GDM1 (cell line): ENCODE measurements at places on chromosomes 5 and 9.

GRCh38 chr9:106588626-106589025 lies 274.3 kb upstream of the ZNF462 start:
- no peak for DNase-seq

DNA sequence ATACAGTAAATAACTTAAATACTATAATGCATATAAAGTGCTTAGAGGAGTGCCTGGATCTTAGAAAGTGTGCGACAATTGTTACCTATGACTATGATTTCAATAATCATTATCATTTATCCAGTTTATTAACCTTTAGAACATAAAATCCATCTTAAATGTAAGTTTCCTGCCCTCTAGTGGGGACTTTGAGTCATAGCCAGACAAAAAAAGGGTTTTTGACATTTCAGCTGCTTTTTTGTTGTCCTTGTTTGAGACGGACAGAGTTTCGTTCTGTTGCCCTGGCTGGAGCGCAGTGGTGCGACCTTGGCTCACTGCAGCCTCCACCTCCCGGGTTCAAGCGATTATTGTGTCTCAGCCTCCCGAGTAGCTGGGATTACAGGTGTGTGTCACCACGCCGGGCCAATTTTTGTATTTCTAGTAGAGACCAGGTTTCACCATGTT lies 9.7 kb upstream of the C9orf152 start:
- DNase-seq = no peak

GRCh38 chr5:181189962-181190710 lies 14.9 kb downstream of the TRIM7 start:
- DNase-seq = no peak

- no peak for DNase-seq
Measured at GRCh38 chr5:137708062-137708461, 27.8 kb downstream of the KLHL3 start.

GRCh38 chr5:116531117-116531516 lies 43.5 kb downstream of the SEMA6A start:
- no peak for DNase-seq

DNA sequence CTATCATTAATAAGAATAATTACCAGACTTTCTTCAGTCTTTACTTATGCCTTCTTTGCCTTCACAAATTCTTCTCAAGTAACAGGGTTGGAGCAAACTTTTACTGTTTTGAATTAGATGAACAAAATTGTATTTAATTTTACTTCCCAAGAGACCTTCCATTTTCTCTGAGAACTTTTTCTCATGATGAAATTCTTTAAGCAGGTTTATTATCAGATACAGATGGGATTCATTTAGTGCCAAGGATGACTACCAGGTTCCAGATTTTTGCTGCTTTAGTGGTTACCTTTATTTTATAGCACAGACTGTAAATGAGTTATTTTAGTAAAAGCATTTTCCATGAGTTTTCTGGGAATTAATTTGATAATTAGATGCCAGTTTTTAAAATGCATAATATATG lies 125.1 kb downstream of the GDNF start:
- no peak for DNase-seq

DNA sequence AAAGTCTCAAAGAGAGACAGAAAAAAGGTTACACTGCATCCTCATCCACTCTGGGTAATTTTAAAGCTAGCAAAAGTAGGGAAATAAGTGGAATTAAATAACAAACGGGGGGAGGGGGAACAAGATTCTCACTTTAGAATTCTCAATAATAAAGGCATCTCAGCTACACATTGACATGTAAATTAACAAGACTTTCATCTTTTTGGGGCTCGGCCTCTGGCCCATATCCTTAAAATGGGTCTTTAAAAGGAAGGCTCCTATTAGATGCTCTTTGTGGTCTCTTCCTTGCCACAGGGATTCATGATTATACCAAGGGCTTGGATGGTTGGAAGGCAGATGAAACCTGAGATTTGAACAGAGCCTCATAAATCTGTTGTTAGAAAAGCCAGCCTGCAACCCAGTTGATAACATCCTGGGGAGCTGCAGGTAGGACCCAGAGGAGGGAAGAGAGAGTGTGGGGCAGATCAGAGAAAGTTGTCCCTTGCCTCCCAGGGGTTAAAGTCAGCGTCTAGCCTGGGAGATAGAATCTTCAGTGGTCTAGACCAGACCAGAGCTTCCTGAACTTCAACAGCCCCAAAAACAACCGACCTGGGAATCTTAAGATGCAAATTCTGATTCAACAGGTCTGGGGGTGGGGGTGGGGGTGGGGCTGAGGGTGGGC lies 135.9 kb downstream of the GCNT1 start:
- no peak for DNase-seq

DNA sequence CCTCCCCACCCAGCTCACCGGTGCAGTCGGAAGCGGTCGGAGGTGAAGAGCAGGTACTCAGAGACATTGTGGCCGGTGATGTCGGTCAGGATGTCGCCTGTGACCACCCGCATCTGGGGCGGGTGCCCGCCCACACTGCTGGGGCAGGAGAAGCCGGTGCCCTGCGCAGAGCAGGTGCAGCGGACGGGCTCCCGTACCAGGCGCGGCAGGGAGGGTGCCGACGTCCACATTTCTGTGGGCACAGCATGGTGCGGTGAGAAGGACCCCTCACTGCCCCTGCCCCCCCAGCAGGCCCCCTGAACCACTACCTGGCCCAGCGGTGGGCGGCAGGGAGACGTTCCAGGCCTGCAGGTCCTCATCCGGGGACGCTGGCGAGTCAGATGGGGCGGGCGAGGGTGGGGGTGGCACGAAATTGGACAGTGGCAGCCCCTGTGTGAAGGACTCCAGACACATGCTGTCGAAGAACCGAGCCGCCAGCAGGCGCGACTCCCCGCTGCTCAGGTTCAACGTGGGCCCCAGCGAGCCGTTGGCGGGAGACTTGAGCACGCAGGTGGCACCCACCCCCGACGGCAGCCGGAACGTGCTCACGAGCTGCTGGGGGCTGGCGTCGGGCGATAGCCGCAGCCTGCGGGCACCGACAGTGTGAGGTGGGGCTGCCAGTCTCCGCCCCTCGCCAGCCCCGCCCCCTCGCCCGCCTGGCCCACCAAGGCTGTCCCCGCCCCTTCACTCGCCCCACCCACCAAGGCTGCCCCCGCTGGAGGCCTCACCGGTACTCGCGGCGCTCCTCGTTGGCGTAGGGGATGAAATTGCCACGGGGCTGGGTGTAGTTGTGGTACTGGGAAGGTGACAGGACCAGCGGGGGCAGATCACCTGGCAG lies 15.1 kb downstream of the ABCA2 start:
- no peak for DNase-seq

- no peak for DNase-seq
Measured at GRCh38 chr5:120304663-120305062, 159.4 kb upstream of the PRR16 start.

GRCh38 chr9:104258296-104259011 lies 164.3 kb downstream of the SMC2 start:
- no peak for DNase-seq

- no peak for DNase-seq
Measured at GRCh38 chr9:112310826-112311225, 22.6 kb downstream of the PTBP3 start.

- DNase-seq = no peak
Measured at GRCh38 chr5:81632679-81633078, 118.2 kb downstream of the SSBP2 start.

GRCh38 chr5:115398719-115399118 lies 102.3 kb upstream of the CCDC112 start:
- no peak for DNase-seq

GRCh38 chr5:119840175-119840574 lies 210.8 kb downstream of the FAM170A start:
- DNase-seq = no peak

DNA sequence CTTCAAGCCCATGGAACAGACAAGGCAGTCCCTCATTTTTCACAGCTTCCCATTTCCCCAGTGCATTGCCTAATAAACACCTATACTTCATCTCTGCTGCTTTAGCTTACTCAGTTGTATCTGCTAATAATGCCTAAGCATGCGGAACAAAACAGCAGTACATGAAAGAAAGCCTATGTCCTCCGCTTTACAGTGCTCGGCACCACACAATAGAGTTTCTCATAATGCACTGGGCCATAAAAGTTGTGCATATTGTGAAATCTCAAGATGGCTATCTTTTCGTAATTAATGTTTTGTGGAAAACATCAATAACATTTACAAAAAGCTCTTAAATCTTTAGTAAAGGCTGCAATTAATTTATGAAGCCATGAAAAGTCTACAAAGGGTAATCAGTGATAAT lies 69.3 kb downstream of the DENND1A start:
- no peak for DNase-seq

- DNase-seq = no peak
Measured at GRCh38 chr5:76467216-76467615, 64.1 kb downstream of the IQGAP2 start.

GRCh38 chr9:68798423-68798822 lies 93.4 kb downstream of the PIP5K1B start:
- no peak for DNase-seq

- DNase-seq = no peak
Measured at GRCh38 chr5:150112201-150113046, 26.1 kb upstream of the CSF1R start.

- DNase-seq = no peak
Measured at GRCh38 chr9:96514108-96514799, 64.3 kb downstream of the HABP4 start.

GRCh38 chr9:14346231-14346791 lies 32.4 kb upstream of the NFIB start:
- DNase-seq = no peak

DNA sequence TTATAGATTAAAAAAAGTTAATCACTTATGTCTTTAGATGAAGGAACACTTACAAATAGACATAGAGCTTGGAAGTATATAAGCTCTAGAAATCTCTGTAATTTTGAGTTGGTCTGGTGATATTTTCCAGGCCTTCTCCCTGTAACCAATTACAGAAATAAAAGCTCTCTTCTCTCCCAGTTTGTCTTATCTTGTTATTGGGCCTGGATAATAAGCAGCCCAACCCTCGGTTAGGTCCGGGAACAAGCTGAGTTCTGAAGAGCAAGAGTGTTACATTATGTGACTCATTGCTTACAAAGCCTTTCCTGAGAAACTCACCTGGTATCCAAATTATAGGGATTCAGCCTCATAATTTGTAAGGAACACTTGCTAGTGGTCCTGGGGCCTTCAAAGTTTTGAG lies 1146.2 kb downstream of the CDH9 start:
- no peak for DNase-seq

GRCh38 chr9:135809166-135809565 lies 98.2 kb downstream of the CAMSAP1 start:
- no peak for DNase-seq

- no peak for DNase-seq
Measured at GRCh38 chr5:115394531-115394930, 98.1 kb upstream of the CCDC112 start.

GRCh38 chr5:78661691-78662090 lies 13.1 kb upstream of the LHFPL2 start:
- DNase-seq = no peak

DNA sequence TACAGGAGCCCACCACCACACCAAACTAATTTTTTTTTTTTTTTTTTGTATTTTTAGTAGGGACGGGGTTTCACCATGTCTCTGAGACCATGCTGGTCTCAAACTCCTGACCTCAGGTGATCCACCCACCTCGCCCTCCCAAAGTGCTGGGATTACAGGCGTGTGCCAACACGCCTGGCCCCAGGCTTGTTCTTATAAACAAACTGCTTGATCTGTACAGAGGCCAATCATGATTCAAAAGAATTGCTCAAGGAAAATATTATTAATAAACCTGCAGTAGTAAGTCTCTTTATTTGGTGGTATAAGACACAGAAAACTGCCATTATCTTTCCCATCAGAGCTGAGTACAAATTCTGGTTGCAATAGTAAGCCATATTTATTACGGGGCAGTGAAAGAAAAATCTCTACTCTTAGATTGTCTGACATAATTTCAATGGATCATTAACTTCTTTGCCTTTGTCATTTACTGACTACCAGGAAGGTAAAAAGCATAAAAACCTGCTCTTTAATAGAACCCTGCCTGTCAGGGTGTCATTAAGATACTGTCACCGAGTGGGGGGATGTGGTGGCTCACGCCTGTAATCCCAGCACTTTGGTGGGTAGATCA lies 33.3 kb downstream of the RASEF start:
- no peak for DNase-seq

DNA sequence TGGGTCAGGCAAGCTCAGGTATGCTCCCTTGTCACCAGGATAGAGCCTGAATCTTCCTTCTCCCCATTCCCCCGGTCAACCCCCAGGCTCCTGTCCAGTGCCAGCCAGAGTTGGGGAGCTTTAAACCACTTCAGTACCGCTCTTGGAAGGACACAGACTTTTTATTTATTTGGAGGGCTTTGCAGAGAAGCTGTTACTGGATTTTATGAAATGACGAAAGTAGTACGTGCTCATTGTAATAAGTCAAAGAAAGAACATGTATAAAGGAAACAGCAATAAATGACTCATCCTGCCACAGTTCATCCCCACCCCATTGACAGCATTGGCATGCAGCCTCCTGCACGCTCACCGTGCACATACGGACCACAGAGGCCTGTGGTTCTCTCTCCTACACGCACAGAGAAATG lies 230.3 kb downstream of the AUH start:
- peak; percentile 12 for DNase-seq

GRCh38 chr5:172038167-172038566 lies 31.7 kb upstream of the FBXW11 start:
- no peak for DNase-seq

- DNase-seq = no peak
Measured at GRCh38 chr5:92505925-92506324, 1075.1 kb downstream of the NR2F1-AS1 start.

DNA sequence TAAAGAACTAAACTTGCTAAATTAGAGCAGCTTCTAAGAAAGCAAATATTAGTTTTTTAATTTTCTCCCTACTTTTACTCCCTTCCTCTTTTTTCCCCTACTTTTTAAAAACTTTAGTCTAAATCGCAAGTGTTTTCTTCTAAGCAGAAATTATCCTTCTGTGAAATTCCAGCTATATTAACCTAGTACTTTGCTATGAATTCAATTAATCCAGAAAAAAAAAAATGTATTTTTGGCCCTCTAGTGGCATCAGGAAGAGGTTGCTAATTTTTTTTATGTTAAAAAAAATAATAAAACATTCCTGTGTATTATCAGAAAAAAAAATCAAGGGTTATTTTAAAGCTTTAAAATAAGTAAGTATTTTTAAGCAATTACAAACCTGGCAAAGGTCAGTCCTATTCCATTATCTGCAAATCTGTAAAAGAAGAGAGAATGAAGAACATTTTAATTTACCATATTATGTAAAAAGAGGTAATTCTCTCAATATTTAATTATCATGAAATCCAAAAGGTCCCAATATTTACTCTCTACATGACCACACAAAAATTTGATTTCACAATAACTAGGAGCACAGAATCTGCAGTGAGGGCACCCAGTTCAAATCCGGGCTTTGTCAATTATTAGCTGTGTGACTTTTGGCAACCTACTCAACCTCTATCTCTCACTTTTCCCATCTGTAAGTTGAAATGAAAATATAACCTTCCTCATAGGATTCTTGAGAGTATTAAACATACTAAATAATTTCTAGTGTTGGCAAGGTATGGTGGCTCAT lies 52.0 kb downstream of the CEMIP2 start:
- no peak for DNase-seq

GRCh38 chr5:131488463-131488862 lies 146.6 kb downstream of the RAPGEF6 start:
- DNase-seq = peak; percentile 32

GRCh38 chr9:105880517-105880916 lies 186.2 kb downstream of the TMEM38B start:
- no peak for DNase-seq

GRCh38 chr9:71285191-71285656 lies 163.8 kb upstream of the TRPM3 start:
- peak; percentile 15 for DNase-seq
